Activated CD4-positive, alpha-beta T cell treated with anti-CD3 and anti-CD28 coated beads, Interleukin-2, amount 10 ng/mL, durations not matched to agents 24 days and 14 days (primary cell): ENCODE measurements at places on chromosomes 1 and 21.

- no peak for DNase-seq
These were observed 324.9 kb upstream of the SNX7 start for GRCh38 chr1:98336472-98337083.

DNA sequence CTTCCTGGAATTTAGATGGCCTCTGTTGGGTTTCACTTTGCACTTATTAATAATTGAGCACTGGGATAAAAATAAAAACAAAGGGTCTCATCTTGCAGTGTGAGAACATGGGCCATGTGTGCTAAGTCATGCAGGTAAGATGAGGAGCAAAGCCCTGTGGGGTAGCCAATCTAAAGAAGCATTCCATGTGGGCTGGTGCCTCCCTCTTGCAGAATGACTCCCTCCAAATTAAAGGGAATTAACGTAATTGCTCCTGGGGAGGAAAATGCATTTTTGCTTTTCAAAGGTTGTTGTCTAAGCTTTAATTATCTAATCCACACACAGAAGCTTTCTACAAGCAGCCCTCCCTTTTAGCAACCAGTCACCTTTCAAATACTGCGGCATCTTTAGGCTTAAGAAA is 69.8 kb downstream of the CDC14A start:
- no peak for DNase-seq

DNA sequence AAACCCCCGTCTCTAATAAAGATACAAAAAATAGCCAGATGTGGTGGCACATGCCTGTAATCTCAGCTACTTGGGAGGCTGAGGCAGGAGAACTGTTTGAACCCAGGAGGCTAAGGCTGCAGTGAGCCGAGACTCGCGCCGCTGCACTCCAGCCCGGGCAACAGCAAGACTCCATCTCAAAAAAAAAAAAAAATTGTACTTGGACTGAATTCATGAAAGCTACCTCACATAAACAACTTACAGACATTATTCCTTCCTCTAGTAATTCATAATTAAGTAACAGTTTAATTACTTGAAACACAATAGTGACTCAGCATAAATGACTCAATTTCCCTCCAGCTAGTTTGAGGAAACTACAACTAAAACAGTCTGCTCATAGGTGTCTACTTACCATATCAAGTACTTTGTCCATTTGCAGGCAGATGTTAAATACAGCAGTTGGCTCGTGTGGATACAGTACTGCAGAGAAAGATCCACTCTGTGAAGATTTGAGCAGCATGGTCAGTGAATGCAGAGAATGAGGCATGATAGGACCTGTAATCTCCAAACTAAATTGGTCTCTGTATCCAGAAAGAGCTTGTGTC is 9.4 kb downstream of the DONSON start:
- DNase-seq = no peak

DNA sequence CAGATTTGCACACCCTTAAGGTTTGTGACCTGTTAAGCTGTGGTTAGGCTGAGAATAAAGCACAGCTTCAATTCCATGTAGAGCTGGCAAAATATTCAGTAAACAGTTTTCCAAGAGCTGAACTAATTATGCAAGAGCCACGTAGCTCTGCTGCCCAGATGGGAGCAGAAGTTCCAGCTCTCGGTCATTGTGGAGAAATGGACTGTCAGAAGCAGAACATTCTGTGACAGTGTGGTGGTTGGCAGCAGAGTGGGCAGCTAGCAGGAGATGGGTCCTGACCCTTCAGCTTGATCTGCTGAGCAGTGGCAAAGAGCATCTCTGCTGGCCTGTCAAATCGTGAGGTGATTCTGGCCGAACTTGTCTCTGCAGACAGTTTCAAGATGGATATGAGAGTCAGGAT is 23.2 kb downstream of the RHOU start:
- no peak for DNase-seq

DNA sequence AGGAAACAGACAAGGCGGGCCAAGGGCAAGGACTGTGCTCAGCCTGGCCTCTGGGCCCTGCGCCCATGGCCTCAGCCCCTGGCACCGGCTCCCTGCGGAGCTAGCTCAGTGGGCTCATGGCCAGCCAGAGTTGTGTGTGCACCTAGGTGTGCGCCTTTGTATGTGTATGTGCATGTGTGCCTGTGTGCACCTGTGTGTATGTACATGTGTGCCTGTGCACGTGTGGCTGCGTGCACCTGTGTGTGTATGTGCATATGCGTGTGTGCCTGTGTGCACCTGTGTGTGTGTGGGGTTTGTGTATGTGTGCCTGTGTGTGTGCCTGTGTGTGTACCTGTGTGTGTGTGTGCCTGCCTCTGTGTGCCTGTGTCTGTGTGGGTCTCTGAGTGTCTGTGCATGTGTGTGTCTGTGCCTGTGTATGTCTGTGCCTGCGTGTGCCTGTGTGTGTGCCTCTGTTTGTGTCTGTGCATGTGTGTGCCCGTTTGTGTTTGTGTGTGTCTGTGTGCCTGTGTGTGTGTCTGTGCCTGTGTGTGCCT is 7.4 kb downstream of the GPR137B start:
- no peak for DNase-seq

- DNase-seq = no peak
These were observed 17.4 kb upstream of the ENAH start for GRCh38 chr1:225670356-225670755.

GRCh38 chr1:53294567-53294966 is 33.3 kb downstream of the LRP8 start:
- DNase-seq = peak; percentile 82

DNA sequence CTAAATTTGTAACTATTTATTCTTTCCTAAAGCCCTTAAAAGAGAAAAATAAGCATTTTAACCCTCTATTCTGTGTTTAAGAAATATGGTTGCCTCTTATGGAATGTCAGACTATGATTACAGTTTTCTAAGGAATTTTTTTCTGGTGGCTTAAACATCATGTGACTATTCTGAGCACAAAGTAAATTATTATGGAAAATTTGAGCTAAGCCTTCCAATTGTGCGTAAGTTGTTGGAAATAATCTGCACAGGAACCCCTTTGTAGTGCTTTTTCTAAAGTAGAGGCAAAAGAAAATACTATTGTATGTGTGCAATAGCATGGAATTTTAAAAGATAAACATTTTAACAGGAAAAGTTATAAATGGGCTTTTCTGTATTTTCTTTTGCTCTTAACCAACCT is 254.8 kb downstream of the PBX1 start:
- DNase-seq = no peak

DNA sequence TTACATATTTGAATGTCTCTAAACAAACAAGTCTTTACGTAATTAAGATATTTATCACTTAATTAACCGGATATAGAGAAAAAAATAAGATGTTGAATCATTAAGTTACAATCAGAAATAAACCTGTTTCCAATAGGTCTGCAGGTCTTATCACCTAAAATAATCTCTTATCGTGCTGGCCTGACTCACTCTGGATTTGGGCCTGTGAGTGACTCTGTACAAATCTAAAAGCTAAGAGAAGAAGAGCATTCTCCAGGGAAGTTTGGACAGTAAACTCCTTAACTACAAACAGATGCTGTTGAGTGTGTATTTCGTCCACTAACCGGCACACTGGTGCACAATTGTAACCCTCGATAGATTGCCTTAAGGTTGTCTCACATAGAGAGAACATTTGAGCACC is 25.3 kb downstream of the CEP104 start:
- no peak for DNase-seq

DNA sequence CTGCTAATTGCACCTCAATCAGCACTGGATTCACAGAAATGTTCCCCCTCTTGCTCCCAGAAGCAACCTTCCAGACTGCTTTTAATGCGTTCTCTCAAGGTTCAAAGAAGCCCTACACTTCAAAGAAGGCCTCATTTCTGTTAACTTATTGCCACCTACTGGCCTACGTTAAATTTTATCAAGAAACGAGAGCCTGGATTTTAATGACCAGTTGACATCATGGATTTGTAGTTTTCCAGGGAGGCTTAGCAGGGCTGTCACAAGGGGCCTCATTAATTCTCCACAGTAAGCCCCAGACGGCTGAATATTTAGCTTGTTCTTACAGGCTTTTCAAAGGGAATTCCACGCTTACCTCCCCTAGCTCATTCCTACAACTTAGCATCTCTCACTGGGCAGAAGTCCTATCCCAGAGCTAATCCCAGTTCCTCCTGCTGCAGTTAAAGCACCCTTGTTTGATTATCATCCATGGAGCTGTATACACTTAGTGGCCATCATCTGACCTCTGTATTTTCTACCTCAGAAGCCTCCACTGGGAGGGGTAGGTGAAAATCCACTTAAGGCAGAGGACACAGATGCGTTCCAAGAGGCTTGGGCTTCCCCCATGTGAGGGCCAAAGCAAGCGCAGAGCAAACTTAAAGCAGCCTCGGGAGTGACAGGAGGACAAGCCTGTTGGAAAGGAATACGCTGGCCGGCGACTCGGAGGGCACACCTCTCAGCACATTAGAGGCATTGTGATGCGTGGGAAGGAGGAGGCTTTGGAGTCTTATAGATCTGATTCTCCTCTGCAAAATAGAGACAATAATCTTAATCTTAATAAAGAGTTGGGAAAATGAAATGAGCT is 32.2 kb upstream of the CYP4X1 start:
- DNase-seq = no peak

GRCh38 chr1:25182629-25183028 is 49.7 kb downstream of the SYF2 start:
- DNase-seq = no peak

DNA sequence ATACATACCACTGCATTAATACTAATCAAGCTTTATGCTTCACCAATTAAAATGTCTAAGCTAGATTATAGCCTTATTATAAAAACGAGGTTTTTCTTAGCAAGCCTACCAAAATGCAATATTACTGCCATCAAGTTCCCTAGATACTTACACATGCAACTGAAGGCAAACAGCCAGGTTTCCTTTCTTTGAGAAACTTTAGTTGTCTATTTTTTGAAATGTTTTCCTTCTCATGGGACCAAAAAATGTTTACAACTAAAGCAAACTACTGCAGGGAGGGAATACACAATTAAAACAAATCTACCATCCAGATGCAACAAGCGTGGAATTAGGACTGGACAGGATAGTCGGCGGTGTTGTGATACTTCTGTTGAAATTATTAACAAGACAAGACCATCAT is 1.3 kb downstream of the ZNF644 start:
- DNase-seq = no peak

- no peak for DNase-seq
These were observed 263.6 kb upstream of the TMEM51 start for GRCh38 chr1:14889825-14890440.

GRCh38 chr1:100565533-100565932 is 27.6 kb downstream of the GPR88 start:
- DNase-seq = peak; percentile 43

- no peak for DNase-seq
These were observed 19.9 kb upstream of the PTCH2 start for GRCh38 chr1:44862829-44863401.

GRCh38 chr1:31532173-31532572 is 44.1 kb upstream of the TINAGL1 start:
- no peak for DNase-seq

- peak; percentile 62 for DNase-seq
These were observed 816 bp downstream of the HYI start for GRCh38 chr1:43452789-43453441.

DNA sequence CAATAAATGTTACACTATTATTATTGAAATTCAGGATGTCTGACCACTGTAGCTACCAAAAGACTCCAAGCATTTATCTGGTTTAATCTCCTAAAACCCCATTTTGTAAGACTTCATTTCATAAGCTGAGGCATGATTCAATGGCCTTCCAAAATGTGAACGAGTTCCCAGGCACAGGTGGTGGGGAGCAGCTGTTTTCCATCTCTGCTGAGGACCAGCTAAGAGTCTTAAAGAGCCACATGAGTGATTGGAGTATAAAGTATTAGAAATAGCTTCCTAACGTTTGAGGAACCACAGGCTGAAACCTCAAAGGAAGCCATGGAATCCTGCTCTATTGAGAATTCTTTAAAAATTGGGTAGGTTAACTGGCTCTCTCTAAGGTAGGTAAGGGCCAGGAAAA is 44.9 kb downstream of the SEC16B start:
- DNase-seq = no peak

GRCh38 chr1:71618191-71618590 is 537.4 kb upstream of the ZRANB2 start:
- no peak for DNase-seq

DNA sequence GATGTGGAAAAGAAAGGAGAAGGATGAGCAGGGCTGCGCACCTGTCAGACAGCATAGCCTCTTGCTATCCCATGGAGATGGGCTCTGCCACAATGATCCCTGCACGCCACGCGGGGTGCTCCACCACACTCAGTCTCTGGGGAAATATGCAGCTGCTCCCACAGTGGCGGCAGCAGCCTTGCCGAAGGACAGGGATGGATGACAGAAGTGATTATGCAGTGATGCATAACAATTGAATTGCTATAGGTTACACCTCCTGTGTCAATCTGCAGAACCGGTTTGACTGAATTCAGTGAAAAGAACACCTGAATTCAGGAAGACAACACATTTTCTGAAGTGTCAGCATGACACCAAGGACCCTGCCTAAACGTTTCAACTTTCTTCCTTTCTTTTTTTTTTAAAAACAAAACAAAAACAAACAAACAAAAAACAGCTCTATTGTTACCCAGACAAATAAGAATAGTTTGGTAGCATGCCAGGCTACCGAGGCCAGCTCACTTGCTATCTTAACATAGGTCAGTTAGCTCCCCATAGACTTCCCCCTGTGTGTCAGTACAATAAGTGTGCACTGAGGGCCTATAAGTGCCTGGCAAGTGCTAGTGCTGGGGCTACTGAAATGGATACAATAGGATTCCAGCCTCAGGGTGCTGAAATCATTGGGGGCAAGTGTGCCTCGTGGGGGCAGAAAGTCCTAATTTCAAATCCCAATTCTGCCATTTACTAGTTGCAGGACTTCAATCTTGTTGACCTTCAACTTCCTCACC is 127.6 kb upstream of the LMO4 start:
- no peak for DNase-seq

DNA sequence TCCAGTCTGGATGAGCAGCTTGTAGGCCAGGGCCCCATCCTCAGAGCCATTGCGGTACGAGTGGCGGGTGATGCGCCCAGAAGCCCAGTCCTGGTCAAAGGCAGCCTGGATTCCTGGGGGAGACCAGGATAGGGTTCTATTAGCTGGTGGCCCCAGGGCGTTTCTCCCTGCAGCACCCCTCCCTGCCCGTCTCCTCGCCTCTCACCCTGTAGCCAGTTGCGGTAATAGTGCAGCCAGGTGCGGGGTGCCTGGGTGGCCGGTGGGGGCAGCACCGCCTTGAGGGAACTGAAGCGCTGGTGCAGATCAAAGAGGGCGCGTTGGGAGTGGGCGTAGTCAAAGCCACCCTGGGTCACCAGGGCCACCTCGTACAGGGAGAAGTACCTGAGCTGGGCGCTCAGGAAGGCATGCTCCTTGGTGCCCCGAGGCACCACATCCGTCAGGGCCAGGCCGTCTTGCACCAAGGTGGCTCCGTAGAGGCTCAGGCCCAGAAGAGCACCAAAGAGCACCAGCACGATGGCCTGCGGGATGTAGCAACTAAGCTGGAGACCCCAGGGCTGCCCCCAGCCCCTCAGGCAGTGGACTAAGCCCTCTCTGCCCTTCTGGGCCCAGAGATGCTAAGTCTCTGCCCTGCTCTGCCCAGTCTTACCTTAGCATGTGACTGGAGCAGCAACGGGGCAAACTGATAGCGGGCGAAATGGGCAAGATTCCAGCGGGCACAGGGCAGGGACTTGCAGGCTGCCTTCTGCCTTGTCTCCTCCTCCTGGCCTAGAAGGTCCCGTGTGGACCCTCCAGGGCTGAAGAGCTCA is 15.7 kb downstream of the PTCH2 start:
- no peak for DNase-seq
